ENCODE measurements at places on chromosomes 12 and 14.

GRCh38 chr12:131281016-131281415 is 327.3 kb downstream of the ADGRD1 start:
- DNase-seq, result no peak

DNA sequence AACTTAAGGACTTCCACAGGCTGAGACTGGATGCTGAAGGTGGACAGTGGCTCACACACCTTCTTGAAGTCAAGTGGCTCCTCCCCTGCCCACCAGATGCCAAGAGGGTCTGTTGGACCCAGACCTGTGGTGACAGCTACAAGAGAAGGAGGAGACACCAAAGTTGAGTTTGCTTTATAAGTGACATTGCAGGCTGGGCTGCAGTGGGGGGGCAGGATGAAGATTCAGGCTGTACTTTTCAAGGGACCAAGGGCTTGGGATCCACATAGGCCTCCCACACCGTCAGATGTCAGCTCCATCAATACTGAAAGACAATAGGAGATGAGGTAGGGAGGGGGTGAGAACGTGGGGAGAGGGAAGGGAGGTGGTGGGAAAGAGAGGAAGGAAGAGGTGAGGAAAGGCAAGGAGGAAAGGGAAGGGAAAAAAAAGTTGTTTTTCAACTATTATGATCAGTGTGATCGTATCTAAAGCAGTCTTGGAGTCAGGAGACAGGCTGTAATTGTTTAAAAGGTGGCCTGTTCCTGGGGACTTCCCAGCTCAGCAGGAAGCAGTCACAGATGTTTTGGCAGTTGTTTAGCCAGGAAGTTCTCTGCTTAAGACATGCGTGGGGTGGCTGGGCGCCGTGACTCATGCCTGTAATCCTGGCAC is 84.1 kb upstream of the RESF1 start:
- DNase-seq, result peak; percentile 82

GRCh38 chr14:23380197-23380914 is 3.5 kb downstream of the CMTM5 start:
- no peak for DNase-seq

GRCh38 chr12:111887926-111888745 is 46.1 kb downstream of the MAPKAPK5 start:
- DNase-seq, result no peak

DNA sequence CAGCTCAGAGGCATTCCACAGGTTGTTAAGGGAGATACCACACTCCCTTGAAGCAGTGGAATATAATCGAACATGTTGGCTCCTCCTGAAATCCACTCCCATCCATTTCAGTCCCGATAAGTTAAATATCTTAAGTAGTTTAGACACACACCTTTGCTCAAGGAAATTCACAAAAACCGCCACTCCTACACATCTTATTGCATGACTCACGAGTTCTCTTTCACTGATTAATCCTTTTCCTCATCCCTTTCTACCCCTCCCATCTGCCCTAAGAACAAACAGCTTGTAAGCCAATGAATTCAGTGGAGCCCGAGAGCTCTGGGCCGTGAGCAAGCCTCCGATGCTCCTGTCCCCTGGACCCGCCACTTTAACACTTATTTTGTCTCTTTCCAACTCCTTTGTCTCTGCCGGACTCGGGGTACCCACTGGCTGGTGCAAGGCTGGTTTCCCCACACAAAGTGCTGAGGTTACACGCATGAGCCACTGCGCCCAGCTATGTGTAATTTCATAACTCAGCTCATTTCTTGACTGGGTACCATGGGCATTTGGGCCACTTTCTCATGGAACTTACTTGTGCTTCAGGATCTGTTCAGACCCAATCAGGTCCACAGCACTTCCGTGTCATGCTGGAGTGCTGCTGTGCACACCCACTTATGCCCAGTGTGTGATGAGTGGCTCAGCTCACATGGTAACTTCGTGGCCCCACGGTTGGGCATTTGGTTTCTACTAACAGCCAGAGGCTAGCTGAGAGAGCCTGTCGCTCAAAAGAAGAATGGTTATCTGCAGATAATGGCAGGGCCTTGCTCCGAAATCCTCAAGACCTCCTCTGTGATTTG is 171.8 kb upstream of the ALG10B start:
- no peak for DNase-seq

DNA sequence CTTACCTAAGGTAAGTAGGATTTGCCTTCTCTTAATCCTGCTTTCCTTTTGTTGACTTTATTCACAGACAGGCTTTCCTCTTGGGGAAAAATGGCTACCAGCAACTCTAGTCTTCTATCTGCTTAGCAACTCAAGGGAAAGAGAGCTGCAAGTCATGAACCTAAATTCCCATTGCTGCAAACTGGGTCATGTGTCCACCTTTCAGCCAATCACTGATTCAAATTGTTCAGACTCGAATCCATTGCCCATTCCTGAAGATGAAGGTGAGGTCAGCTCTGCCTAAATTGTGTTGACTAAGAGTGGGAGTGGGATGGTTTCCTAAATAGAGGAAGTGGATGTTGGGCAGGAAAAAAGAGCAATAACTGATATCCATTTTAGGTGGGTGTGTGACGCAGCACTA is 7.7 kb downstream of the FBXW8 start:
- no peak for DNase-seq

DNA sequence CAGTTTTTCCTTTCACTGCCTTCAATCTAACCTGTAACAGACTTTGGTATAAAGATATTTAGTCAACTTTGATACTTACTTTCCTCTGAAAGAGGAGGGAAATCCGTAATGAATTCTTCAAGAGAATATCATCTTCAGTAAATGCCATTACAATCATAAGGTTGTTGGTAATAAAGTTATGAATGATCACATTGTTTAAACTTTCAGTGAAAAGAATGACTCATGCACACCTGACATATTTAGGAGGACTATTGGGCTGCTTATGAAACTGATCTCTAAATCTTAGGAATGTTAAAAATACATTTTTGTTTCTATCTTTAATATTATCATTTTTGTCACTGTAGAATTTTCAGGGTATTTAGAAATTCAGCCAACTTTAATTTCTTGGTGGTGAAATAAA is 474.7 kb downstream of the SLC16A7 start:
- no peak for DNase-seq

DNA sequence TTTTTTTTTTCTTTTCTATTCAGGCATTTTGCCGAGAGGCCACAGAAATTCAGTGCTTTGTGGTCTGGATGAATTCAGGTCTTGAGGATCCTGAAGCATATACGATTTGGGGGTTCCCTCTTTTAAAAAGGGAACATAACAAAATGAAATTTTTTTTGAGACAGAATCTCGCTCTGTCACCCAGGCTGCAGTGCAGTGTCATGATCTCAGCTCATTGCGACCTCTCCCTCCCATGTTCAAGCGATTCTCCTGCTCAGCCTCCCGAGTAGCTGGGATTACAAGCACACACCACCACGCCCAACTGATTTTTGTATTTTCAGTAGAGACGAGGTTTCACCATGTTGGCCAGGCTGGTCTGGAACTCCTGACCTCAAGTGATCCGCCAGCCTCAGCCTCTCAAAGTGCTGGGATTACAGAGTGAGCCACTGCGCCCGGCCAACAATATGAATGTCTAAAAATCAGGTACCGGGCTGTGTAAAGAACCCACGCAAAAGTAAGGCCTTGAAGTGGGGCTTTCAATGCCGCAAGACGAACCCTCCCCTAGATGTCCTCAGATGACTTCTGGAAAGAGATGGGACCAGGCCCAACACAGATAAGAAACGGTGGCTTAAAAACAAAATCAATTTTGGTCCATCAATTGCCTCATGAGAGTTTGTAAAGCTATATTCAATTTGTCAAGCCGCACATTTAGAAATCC is 30.0 kb downstream of the TESC start:
- DNase-seq, result peak; percentile 27

DNA sequence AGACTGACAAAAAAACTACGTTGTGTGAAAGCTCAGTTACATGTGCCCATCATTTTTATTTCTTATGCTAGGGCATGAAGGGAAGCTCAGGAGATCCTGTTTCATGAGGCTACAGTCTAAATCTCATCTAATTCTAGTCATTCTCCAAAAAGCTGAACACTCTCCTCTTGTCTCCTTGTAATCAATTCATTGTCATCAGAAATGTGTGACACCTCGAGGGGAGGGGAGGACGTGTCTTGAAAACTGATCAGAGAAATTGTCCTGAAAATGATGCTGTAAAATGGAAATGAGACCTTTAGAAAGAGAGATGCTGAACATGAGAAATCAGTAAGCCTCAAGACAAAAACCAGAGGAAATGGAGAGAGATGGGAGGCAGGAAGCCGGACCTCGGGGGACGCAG is 103.4 kb downstream of the DAD1 start:
- DNase-seq, result no peak

DNA sequence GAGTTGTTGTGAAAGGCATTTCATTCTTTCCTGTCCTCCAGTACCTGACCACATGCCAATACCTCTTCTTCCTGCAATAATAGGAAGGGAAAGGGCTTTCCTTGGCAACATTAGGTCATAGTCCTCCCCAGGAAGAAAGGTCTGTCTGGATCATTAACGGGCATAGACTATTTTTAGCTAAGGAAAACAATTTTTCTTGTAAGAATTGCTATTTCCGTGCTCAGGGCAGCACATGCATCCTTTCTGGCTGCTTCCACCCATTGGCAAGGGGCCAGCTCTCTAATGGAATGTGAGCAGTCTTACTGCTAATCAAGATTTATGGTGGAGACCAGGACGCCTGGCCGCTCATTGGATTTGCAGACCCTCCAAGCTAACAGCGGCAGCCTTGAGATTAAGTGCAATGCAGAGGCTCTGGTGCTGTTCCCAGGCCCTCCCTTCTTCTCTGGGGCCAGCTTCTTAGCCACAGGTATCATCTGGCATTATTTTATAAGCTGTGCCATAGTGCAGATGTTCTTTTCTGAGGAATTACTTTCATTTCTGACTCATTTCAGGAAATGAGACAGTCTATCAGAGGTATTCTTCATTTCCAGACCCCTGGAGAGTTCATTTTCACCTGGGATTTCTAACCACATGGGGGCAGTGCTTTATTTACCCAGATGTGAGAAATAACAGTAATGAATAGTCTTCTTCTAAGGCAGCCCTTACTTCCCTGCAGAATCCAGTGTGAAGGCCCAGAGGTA is 52.9 kb downstream of the ANO6 start:
- peak; percentile 68 for DNase-seq

DNA sequence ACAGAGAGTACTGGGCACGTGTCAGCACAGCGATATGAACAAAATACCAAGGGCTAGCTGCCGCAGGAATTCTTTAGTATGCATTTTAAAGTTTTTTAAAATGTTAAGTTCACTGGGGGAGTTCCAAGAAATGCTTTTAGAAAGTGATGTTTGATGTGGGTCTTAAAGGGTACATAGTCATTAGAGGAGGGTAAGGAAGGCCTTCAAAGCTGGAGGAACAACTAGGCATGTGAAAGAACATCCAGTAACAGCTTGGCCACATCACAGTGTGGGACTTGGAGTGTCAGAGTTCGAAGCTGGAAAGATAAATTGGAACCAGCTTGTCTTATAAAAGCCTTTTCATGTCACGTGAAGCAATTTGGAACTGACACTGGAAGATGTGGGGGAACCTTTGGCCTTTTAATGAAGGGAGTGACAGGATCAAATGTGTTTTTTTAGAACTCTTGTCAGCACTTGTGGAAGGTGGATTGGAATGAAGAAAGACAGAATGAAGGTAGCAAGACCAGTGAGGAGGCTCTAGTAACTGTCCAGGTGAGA is 57.7 kb downstream of the WDR20 start:
- DNase-seq, result no peak

DNA sequence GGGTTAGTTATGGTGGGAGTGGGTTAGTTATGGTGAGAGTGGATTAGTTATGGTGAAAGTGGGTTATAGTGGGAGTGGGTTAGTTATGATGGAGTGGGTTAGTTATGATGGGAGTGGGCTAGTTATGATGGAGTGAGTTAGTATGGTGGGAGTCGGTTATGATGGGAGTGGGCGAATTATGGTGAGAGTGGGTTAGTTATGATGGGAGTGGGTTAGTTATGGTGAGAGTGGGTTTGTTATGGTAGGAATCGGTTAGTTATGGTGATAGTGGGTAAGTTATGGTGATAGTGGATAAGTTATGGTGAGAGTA is 22.1 kb upstream of the SFSWAP start:
- DNase-seq, result no peak

DNA sequence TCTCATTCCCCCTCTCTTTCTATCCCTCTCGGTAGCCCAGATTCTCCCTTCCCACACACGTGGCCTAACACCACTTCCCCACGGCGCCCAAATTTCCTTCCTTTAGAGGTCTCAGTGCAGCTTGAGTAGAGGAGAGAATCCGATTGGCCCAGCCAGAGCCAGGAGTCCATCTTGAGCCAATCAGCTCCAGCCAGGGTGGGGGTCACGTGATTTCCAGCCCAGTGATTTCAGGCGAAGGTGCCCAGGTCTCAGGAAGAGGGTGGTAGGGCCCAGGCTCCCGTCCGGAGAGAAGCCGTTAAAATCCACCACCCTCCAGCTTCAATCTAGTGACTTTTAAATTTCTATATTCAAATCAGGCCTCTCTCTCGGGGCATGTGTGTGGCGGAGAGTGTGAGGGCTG is 45.2 kb upstream of the MYL2 start:
- DNase-seq, result no peak

Measured in left lung (tissue), 14 donors.